ENCODE measurements at places on chromosomes 2 and 18. TPM values are rescaled to one million over a fixed set of nuclear protein-coding genes. Genes with fewer than 3 reads are reported as not detected.

SP140L gene
- total RNA-seq, result 3.4 TPM

TGFA gene
- 7.2 TPM for total RNA-seq

EVX2 gene
- total RNA-seq, result not detected

KIAA2012 gene
- total RNA-seq, result not detected

ZBTB7C gene
- 3.7 TPM for total RNA-seq

MYO3B gene
- total RNA-seq, result not detected

LYG2 gene
- not detected for total RNA-seq

ANKRD36 gene
- total RNA-seq, result 11.1 TPM

DYNAP gene
- total RNA-seq, result not detected

HOXD12 gene
- not detected for total RNA-seq

PLGLB2 gene
- total RNA-seq, result not detected
